Astrocyte (in vitro differentiated cells and primary cell): ENCODE measurements at places on chromosomes 2 and 18.

- no peak for DNase-seq
Measured at GRCh38 chr2:172233987-172234715, 131.5 kb upstream of the DLX2 start.

- DNase-seq: no peak
Measured at GRCh38 chr18:45688833-45689232, 35.1 kb upstream of the SLC14A1 start.

- no peak for DNase-seq
Measured at GRCh38 chr2:40489678-40489960, 37.7 kb upstream of the SLC8A1 start.

- DNase-seq: no peak
Measured at GRCh38 chr18:31950583-31950982, 7.7 kb upstream of the TRAPPC8 start.

DNA sequence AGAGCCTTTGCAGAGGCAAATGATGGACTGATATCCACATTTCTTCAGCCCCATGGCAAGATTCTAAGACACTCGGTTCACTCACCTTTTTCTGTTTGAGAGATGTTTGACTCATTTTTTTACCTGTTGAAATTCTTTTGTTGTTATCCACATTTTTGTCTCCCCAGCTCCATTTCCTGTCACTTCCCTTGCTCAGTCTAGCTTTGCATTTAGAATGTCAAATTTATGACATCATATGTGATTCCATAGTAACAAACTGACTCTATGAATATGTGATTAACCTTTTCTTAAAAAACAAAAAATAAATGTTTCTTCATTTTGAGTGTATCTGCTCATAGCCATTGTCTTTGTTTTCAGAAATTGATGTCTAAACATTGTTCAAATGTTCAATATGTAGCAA is at the start of gene NT5C1B:
Gene NT5C1B, minus strand, starts transcription at position 216 of the 400 bp plus-strand sequence. Its CDS starts 101 bp downstream, at position 115.
- no peak for DNase-seq

DNA sequence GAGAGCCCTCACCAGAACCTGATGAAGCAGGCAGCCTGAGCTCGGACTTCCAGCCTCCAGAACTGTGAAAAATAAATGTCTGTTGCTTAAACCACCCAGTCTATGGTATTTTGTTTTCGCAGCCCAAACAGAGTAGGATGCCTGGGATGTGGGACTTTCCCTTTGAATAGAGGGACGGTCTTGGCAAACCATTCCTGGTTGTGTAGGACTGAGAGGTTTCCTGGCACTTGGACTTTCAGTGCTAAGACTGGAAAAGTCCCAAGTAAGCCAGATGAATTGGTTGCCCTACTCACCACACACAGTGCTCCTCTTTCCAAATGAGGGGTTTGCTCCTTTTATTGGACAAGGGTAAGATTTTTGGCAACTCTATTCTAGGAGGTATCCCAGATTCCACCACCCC is 46.8 kb upstream of the ACMSD start:
- DNase-seq: no peak

- DNase-seq: no peak
Measured at GRCh38 chr2:223532712-223533111, 69.4 kb downstream of the SCG2 start.

- DNase-seq: no peak
Measured at GRCh38 chr2:88077080-88077479, 9.5 kb downstream of the SMYD1 start.

GRCh38 chr2:239459056-239459455 is 58.2 kb upstream of the HDAC4 start:
- DNase-seq: no peak
